EL (cell line): ENCODE measurements at places on chromosomes 7 and 10.

- DNase-seq, result no peak
These were observed 689.6 kb downstream of the NRG3 start for GRCh38 chr10:82564353-82565196.

GRCh38 chr10:11057448-11057847 is 39.8 kb downstream of the CELF2 start:
- no peak for DNase-seq

GRCh38 chr7:133183969-133184368 is 68.9 kb upstream of the EXOC4 start:
- no peak for DNase-seq

DNA sequence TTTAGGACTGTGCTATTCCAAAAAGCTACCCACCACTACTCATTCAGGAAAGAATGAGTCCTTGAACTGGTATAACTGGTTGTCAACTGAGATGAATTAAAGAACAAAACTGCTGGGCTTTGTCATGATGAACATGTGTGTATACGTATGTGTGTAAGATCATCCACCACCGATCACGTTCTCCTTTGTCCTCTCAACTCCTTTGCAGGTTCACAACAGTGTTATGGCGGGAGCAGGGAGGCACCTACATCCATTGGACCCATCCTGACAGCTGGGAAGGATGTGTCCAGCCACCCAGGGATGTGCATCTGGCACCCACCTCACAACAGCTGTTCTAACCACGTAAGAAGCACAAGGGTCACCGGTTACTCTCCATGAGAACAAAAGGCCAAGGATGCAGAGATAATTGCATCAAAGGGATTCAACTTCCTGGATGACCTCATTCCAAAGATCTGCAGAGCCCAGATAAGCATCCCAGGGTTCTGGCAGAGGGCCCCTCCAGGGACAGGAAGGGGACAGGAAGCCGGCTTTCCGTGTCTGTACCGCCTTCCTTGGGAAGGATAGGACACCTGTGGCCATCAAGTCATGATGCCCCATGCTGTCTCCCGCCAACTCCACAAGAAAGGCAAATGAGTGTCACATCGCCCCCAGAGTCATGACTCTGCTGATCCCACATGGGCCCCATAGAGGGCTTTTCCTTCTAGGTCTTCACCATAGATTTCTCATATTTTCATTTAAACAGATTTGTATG is 66.1 kb downstream of the STEAP1B start:
- peak; percentile 64 for DNase-seq

DNA sequence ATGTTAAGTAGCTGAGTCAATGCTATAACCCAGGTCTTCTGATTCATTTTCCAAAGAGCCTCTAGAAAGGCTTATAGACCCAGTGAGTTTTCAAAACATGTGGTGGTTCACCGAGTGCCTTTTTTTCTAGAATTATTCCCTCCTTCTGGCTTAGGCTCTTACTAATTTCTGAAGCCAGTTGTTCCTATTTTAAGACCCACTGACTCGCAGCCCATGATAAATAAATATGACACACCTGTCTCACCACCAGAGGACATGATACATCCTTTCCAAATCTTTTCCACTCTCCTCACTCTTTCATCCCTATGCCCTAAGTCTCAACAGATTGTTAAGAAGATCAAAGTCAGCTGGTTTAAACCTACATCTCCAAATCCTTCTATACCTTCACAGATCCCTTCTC is 126.0 kb upstream of the WNT16 start:
- no peak for DNase-seq
